ENCODE measurements at places on chromosomes 12 and 14. TPM values are rescaled to one million over a fixed set of nuclear protein-coding genes. Genes with fewer than 3 reads are reported as not detected.

The KIF5A gene
- total RNA-seq: not detected

The CLEC14A gene
- total RNA-seq: 101 TPM

The LTBP2 gene
- 39.6 TPM for total RNA-seq

The FSCB gene
- total RNA-seq: not detected

The SIRT4 gene
- 1.9 TPM for total RNA-seq

The CRIP2 gene
- total RNA-seq: 84.0 TPM

The P2RX2 gene
- not detected for total RNA-seq

The APOF gene
- total RNA-seq: not detected

The SDS gene
- not detected for total RNA-seq

The TMEM119 gene
- 20.5 TPM for total RNA-seq

The ALDH2 gene
- 349 TPM for total RNA-seq

The COL2A1 gene
- not detected for total RNA-seq

The HSPB8 gene
- 26.9 TPM for total RNA-seq

The PLBD1 gene
- 24.2 TPM for total RNA-seq

The DPPA3 gene
- not detected for total RNA-seq

The LGR5 gene
- 0.33 TPM for total RNA-seq

The TRHDE gene
- total RNA-seq: 17.7 TPM

The FERMT2 gene
- total RNA-seq: 154 TPM

The BCL11B gene
- 1.5 TPM for total RNA-seq

The PPM1A gene
- 47.7 TPM for total RNA-seq

The GDF3 gene
- not detected for total RNA-seq

The GPR84 gene
- 1.1 TPM for total RNA-seq

The HOTAIR gene
- total RNA-seq: 0.57 TPM

The JDP2 gene
- 89.6 TPM for total RNA-seq

The PPP4R4 gene
- 1.3 TPM for total RNA-seq

The RASAL1 gene
- not detected for total RNA-seq

The TNS2 gene
- 153 TPM for total RNA-seq

The GSG1 gene
- not detected for total RNA-seq

The KRT72 gene
- not detected for total RNA-seq

The SRRM4 gene
- not detected for total RNA-seq

The EPYC gene
- not detected for total RNA-seq

The ENDOU gene
- 3.2 TPM for total RNA-seq

The SIX6 gene
- total RNA-seq: not detected

The TTC7B gene
- total RNA-seq: 48.4 TPM

The CD163 gene
- total RNA-seq: 817 TPM

The RHNO1 gene
- 12.4 TPM for total RNA-seq

The M6PR gene
- total RNA-seq: 101 TPM

The RNF212B gene
- total RNA-seq: not detected

Measured in subcutaneous adipose tissue (tissue), 4 donors.